Fibroblast of skin of right biceps (primary cell): ENCODE measurements at places on chromosomes 5 and 9.

DNA sequence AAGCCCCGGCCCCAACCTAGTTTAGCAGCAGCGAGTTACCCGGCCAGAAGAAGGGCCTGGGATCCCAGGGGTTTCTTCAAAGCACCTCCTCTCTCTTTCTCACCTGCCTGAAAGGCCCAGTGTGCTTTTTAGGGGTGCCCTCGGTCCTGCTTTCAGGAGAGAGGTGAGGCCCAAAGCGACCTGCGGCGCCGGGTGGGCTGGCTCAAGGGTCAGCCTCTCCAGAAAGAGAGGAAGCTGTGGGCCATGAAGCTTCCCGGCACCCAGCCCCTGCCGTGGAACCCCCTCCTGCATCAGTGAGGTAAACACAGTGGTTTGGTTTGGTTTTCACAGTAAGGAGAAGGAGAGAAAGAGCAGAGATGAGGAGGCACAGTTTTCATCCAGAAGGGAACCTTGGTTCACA lies 4.3 kb downstream of the FOXB2 start:
- DNase-seq = no peak

DNA sequence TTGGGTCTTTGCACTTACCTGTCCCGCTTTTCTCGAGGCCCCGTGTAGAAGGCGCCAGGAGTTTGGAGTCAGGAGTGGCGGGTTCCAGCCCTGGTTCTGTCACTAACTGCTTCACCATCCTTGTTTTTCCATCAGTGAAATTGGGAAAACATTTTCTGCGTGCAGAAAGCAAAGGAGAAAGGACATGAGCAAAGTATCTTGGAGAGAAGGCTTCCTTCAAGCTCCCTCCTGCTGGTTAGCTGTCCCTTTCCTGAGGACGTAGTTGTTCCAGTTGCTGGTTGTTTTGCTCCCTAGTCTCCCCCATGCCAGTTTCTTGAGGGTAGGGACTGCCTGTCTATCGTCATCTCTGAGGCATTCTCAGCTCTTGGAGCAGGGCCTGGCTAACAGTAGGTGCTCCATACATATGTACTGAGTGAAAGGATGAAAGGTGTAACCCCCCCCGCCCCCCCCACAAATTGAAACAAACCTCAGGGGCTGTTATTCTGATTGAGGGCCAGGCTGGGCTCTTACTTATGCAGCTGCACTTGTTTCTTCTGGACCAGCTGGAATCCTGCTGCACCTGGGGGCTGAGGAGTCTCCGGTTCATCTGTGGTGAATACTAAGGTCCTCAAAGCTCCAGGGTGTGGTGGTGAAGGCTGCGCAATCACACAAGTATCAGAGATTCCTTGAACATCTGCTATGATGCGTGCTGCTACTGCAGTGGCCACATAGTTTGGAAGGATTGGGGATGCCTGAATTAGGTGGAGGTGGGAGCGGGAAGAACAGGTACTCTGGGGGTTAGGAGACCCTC lies 1.0 kb downstream of the SMIM3 start:
- DNase-seq = peak; percentile 45

GRCh38 chr5:65382582-65382981 lies 99.1 kb downstream of the ADAMTS6 start:
- DNase-seq = peak; percentile 21

GRCh38 chr9:123584202-123585176 lies 228.5 kb downstream of the CRB2 start:
- DNase-seq = no peak

DNA sequence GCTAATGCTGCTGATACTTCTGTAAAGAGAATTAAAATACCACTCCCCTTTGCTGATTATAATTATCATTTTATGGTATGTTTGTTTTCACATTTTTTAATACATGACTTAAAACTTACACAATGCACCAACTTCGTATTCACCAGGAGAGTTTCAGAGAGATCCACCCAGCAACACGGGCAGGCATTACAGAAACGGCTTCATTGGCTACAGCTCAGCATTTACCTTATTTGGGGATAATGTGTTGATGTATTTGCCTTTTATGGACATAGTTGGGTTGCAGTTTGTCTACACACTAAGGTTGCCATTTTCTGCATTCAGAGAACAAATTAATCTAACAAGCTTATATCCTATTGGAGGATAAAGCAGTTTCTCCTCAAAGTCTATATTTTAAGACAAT lies 423.6 kb downstream of the PRDM9 start:
- no peak for DNase-seq

GRCh38 chr5:154205441-154206117 lies 15.0 kb downstream of the GALNT10 start:
- peak; percentile 64 for DNase-seq

GRCh38 chr5:181028032-181028819 lies 11.8 kb upstream of the BTNL9 start:
- no peak for DNase-seq

- no peak for DNase-seq
Measured at GRCh38 chr9:135363596-135363995, 116.0 kb upstream of the PPP1R26 start.

DNA sequence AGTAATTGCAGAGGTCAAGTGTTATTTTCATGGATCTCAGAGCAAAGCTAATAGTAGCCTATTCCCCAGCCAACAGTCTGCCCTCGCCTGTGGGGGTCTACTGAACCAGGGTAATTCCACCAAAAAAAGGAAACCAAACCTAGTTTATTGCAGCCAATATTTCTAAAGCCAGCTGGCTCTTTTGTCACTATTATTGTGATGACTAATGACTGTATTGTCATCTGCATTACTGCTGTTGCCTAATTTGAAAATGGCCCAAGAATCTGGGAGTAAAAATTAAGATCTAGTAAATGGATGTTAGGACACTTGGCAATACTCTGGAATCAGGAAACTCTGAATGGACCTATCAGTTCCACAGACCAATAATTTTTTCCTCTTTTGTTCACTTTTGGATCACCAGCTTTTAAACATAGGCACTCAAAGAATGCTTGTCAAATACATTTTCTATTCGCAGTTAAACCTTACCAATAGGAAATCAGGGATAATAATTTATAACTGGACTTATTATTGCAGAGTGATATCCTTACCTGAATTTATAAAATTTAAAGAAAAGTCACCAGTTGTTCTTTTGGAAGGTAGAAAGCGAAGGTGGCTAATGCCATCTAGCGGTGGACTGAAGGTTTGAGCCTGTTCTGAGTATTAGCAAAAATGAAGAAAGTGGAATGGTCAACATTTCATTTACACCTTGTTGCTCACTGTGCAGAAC lies 69.2 kb downstream of the SYK start:
- DNase-seq = peak; percentile 40

GRCh38 chr5:8230868-8231267 lies 361.9 kb downstream of the MTRR start:
- no peak for DNase-seq

DNA sequence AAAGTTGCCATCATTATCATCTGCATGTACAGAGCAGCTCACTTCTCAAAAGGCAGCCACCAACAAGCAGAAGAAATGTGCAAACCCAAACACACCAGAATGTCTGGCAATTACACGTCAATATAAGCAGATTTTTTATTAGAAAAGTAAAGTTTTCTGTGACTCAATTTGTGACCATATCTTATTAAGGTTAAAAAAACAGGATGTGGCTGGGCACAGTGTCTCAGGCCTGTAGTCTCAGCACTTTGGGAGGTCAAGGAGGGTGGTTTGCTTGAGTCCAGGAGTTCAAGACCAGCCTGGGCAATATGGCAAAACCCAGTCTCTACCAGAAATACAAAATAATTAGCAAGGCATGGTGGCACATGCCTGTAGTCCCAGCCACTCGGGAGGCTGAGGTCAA lies 176.7 kb downstream of the FANCC start:
- no peak for DNase-seq

DNA sequence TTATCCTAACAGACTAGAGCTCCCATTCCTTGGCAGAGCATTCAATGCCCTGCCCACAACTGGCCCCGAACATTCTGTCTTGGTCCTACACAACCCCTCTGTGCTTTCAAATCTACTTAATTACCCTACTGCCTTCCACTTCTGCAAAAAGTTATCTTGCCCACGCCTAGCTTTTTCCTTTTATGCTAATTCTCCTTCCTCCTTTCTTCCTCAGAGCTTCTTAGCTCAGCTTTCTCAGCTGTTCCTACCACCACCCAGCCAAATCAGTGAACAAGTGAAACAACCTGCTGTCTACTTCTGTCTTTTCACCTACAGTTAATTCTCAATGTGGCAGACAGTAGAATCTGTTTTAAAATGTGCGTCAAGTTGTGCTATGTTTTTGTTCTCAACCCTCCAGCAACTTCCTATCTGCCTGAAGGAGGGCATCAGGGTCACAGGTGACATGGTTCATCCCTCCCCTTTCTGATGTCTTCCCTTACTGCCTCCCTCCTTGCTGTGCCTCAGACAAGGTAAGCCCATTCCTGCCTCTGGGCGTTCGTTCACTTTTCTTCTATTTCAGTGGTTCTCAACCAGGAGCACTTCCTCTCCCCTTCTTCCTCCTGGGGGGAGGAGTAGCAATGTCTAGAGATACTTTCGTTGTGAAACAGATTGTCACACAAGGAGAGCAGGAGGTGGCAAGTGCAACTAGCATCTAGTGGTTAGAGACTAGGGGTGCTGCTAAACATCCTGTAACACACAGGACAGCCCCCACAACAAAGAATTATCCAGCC lies 1.3 kb upstream of the REEP5 start:
- DNase-seq = no peak

DNA sequence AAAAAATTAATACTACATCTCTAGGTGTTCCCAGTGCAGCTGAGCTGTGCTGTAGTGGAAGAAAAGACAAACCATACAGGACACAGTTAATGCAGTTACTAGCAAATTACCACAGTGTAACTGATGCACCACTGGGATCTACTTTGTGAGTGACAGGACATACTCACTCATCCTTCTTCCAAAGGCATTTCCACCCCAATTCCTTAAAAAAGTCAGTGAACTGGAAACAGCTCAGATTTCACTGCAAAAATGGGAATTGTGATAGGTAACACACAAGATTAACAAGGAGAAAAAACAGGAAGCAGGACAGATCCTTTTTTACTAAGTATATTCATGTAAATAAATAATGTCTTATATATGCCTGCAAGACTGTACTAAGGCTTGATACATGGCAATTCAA lies 109.6 kb downstream of the DMAC1 start:
- no peak for DNase-seq

DNA sequence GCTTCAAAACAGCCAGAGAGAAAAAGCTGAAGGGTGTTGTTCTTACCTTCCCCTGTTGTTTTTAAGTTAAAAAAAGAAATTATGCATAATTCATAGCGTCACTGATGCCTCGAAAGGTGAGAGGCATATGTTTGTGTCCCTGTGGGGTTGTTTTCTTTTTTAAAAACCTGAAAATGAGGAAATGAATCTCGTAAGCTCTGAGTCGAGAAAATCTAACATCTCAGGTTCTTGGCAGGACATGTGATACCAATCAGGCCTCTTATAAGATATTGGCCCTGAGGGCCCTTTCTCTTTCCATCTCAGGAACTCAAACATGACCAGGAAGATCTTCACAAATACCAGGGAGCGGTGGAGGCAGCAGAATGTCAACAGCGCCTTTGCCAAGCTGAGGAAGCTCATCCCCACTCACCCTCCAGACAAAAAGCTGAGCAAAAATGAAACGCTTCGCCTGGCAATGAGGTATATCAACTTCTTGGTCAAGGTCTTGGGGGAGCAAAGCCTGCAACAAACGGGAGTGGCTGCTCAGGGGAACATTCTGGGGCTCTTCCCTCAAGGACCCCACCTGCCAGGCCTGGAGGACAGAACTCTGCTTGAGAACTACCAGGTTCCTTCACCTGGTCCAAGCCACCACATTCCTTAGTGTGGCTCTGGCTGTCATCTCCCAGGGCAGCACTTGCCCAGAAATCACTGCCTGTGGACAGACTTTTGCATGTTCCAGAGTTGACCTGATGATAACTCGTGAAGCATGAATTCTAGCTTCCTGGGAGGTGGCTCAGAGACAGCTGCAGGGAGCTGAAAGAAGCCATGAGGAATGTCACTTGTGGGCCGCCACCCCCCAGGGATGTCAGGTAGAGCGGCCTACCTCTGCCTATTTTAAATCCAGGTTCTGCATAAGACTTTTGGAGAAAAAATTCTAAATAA lies at the start of gene TAL2:
TAL2 (plus strand) TSS at position 274 of the 921 bp plus-strand sequence; CDS start at position 314, 40 bp downstream.
- no peak for DNase-seq

DNA sequence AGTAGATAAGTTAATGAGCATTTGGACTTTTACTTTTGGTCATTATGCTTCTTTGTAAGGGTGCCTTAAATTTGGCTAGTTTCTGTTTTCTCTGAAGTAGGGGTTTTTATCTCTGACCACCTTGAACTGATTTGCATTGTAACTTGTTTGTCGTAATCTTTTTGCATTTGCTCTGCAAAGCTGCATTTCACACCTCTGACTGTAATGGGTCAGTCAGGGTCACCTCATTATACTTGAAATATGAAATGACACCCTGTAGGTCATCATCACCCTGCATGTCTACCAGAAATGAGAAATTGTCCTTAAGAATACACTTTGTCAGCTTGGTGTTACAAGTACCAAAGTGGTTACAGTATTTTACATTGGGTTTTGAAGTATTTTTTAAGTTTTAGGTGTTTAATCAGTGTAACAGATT lies 74.0 kb downstream of the KCNN2 start:
- DNase-seq = no peak

GRCh38 chr9:2163231-2163885 lies 148.2 kb downstream of the SMARCA2 start:
- DNase-seq = no peak

- DNase-seq = no peak
Measured at GRCh38 chr5:87099968-87100367, 167.7 kb upstream of the RASA1 start.

- peak; percentile 76 for DNase-seq
Measured at GRCh38 chr5:96321345-96321744, 111.7 kb downstream of the PCSK1 start.

GRCh38 chr9:108787690-108788048 lies 68.1 kb downstream of the ACTL7B start:
- no peak for DNase-seq

DNA sequence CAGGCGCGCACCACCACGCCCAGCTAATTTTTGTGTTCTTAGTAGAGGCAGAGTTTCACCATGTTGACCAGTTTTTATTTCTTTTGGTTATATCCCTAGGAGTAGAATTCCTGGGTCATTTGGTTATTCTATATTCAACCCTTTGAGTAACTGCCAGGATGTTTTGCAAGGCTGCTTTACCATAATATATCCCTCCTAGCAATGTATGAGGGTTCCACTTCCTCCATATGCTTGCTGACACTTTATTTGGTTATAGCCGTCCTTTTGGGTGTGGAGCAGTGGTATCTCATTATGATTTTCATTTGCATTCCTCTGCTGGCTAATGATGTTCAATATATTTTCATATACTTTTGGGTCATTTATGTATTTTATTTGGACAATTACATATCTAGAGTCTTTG lies 81.2 kb downstream of the RAB24 start:
- no peak for DNase-seq

DNA sequence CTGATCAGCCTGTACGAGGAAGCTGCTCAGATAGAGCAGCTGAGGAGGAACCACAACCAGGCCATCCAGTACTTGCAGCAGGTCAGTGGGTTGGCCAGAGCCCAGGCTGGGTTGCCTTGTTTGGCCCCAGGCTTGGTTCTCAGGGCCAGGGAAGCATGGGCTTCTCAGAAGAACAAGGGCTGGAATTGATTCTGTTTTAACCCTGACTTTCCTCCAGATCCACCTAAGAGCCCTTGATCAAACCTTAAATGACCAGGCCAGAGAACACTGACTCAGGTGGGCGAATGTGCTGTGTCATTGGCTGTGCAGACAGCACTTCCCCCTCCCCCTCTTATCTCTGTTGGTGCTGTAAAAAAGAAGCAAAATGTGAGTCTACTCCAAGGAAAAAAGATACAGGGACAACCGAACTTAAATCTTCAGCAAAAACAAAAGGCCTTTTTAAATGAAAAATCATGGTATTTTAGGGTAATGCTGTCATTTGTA lies 28.1 kb downstream of the TTC23L start:
- DNase-seq = no peak
